ENCODE measurements at places on chromosomes 6 and 20. TPM values are rescaled to one million over a fixed set of nuclear protein-coding genes. Genes with fewer than 3 reads are reported as not detected.

Gene FAM209B
- total RNA-seq = not detected

Gene JPH2
- 0.17 TPM for total RNA-seq

GRCh38 chr6:150004101-150004782 is 21.1 kb downstream of the RAET1L start:
- DNase-seq = no peak

DNA sequence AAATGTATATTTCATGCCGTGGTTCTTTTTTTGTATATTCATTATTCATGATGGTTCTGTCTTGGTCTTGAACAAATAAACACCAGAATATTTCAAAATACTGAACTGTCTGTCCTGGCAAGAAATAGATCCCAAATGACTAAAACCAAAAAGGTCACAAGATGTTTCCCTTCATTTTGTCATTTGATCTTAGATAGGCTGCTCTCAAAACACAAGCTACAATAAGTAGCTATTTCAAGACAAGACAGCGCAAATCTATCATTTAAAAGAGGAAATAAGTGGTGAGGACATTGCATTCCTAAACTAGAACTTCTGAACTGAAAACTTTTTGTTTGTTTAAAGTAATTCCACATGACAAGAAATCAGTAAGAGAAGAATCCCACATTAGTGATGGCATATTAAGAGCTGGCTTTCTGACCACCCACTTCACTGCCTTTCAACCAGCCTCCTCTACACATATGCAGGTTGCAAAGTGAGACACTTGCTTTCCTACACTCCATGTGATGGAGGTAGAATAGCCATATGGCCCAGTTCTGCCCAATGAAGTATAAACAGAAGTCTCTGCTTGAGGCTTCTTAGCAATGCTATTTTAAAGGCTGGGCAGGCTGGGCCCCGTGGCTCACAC is 54.4 kb upstream of the CCDC28A start:
- DNase-seq = no peak

GRCh38 chr6:111068109-111068865 is 19.0 kb upstream of the SLC16A10 start:
- DNase-seq = no peak

DNA sequence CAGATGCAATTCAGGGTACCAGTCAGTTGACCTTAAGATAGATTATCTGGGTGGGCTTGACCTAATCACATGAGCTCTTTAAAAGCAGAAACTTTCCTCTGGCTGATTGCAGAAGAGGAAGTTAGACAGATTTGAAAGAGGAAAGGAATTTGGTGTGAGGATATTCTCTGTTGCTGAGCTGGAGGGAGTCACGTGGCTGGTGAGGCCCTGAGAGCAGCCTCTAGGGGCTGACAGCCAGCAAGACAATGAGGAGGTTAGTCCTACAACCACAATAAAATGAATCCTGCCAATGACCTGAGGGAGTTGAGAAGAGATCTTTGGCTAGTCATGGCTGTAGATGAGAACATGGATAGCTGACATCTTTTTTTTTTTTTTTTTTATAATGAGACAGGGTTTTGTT is 87.0 kb upstream of the B3GAT2 start:
- no peak for DNase-seq

DNA sequence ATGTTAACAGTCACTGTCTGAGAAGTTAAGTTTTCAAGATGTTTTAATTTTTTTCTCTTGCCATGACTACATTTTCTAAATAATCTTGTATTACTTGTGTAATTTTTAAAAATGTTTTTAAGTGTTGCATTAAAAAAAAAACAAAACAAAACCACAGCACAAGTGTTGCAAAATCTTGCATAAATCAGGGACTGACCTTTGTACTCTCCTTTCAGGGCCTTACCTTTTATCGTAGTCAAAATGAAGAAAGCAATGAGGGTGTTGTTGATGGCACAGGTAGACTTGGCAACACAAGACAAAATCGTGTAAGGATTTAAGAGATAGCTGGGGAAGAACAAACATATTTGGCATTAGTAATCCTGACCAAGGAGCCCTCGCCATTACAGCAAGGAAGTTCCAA is 42.5 kb downstream of the PIGU start:
- no peak for DNase-seq

Gene TGM3
- total RNA-seq = not detected

DNA sequence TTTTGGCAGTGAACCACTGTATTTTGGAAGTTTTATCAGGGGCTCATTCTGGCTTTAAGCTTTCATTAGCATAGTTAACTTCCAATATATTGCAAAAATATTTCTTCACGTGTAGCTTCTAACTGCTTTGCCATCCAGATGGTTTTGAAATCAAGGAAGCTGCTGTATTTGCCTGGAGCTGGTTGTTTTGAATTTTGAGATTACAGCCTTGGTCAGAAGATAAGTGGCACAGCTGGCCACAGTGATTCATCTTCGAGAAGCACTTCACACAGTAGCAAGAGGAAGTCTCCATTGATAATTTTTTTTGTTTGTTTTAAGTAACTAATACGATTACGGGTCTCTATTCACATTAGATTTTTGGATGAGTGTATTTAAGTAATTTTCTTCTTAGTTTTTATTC is 3.8 kb downstream of the APCDD1L start:
- no peak for DNase-seq

Gene C20orf141
- not detected for total RNA-seq

GRCh38 chr6:10658910-10659698 is 35.3 kb downstream of the C6orf52 start:
- DNase-seq = no peak

GRCh38 chr20:43728686-43729255 is 2.0 kb upstream of the GTSF1L start:
- DNase-seq = no peak
